ENCODE measurements at places on chromosomes 16 and 17.

DNA sequence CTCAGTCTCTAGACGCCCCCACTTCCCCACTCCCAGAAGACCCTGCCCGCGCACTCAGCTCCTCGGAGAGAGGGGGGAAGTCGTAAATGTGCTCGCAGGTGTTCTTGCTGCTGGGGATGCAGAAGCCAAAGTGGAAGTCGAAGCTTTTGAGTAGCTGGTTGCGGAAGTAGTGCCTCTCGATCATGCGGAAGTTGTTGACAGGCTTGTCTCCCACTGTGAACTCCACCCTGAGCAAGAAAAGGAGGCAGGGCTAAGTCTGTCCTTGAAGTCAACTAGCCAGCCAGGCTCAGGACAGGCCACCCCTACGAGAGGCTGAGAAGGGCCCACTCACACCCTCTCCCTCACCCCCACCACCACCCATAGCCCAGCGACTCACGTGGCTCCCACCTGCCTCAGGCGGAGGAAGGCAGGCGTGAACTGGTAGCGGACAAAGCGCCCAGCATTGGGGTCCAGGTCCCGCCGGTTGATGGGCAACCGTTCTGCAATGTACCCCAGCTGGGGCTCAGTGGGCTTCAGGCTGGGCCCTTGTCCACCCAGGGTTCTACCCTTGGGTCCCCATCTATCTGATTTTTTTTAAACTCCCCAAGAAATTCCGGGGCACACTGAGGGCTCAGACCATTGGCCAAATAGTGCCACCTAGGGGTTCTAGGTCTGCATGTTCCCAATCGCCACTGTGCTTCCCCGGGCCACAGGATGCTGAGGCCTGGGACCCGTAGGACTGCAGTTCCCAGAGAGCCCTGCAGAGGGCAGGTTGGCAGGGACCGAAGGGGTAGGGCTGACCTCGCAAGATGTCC is 4.6 kb downstream of the UNC119 start:
- peak; percentile 86 for DNase-seq

DNA sequence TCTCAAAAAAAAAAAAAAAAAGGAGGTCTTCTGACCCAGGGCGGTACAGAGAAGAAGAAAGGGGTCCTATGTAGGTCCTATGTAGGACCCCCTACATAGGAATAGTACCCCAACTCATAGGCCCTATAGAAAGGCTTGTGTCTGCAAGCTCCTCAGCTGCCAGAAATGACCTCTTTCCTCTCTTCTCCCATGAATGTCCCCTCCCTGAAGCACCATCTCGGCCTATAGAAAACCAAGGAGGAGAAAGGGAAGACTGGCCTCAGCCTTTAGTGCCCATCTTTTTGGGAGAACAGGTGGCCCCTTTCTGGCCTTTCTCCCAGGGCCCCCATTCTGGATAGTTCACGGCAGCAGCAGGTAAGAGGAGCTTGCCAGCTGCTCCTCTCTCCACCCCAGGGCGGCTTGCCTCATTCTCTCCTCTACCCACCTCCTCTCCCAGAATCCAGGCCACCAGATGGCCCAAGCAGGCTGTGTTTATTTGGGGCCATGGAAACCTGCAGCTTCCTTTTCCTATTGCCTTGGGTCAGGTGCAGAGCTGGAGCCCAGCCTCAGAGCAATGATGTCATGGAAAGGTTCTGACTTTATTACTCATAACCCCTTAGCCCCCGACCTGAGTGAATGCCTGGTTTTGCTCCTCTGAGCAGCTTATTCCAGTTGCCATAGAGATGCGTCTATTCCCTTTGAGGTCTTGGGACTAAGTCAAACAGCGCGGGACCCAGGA is 1.6 kb upstream of the MRPL58 start:
- peak; percentile 42 for DNase-seq

DNA sequence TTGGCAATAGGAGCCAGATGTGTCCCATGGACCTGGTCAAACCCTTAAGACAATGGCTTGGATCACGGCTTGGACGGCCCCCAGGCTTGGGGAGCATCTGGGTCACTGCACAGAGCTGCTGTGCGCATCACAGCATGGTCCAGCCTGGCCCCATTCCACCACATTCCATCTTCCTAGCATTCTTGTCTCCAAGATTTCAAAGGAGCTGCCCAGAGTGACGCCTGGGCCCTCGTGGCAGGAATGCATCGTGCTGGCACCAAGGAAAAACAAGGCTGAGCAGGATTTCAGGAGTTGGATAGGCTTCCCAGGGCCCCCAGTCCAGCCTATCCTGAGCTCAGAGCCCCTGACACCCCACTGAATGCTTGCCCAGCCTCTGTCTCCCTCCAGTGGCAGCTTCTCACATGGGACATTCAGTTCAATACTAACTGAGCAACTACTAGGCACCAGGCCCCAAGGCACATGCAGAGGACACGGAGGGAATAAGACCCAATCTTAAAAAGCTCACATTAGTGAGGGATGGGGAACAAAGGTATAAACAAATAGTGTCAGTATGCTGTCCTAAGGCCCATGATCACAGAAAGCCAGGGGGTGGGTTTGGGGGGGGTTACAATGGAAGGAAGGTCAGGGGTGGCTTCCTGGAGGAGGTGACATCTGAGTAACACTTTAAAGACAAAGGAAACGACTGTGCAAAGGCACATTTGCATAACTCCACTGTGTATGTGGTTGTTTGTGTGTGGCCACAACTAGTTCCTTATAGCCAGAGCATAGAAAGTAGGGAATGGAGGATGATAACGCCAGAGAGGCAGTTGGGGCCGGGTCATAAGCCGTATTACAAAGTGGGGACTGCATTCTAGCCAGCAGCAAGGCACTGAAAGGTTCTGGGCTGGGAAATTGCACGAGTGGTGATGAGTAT is 34.1 kb downstream of the TK2 start:
- DNase-seq = peak; percentile 66

DNA sequence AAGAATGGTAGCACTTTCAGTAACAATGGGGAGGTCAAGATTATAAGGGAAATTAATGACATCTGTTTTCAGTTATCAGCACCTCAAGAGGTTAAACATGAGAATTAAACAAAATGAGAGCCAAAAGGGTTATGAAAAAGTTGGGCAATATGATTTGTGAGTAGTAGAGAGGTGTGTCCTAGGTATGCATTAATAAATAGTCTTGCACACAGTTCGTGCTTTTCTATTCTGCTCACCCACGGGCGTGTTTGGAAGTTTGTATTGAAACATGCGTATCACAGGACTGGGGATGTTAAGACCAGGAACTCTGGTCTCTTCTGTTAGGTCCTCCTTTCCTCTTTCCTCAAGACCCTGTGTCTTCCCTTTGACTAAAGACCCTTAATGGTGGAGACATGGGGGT is 6.0 kb downstream of the BPTF start:
- DNase-seq = no peak
